ENCODE measurements at places on chromosomes 2 and 18. TPM values are rescaled to one million over a fixed set of nuclear protein-coding genes. Genes with fewer than 3 reads are reported as not detected.

The KLHL41 gene
- 0.07 TPM for total RNA-seq

The C2orf66 gene
- total RNA-seq, result 0.33 TPM

The HOXD1 gene
- not detected for total RNA-seq

The RBM43 gene
- total RNA-seq, result 3.4 TPM

The ALKAL2 gene
- total RNA-seq, result 0.28 TPM

The POTEI gene
- total RNA-seq, result not detected

The BMP10 gene
- total RNA-seq, result not detected

The SERPINB3 gene
- not detected for total RNA-seq

The C2orf80 gene
- not detected for total RNA-seq

The COPS9 gene
- 132 TPM for total RNA-seq

DNA sequence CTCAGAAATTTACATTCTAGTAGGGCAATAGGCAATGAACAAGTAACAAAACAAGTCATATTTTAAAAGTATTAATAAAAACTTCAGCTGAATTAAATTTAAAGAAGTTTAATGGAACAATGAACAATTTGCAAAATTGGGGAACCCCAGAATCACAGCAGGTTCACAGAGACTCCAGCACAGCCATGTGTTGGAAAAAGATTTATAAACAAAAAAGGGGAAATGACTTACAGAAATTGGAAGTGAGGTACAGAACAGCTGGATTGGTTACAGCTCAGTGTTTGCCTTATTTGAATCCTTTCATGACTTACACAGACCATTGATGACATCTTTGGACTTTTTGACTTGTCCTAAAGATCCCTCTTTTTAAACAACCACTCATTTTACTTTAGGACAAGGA is 179.9 kb upstream of the SCN7A start:
- H3K4me3 ChIP-seq, result no peak overlapping the region
- no peak overlapping the region for H3K27ac ChIP-seq
- DNase-seq, result no peak
- no peaks in the 10 kb centered on the region for H3K27me3 ChIP-seq

DNA sequence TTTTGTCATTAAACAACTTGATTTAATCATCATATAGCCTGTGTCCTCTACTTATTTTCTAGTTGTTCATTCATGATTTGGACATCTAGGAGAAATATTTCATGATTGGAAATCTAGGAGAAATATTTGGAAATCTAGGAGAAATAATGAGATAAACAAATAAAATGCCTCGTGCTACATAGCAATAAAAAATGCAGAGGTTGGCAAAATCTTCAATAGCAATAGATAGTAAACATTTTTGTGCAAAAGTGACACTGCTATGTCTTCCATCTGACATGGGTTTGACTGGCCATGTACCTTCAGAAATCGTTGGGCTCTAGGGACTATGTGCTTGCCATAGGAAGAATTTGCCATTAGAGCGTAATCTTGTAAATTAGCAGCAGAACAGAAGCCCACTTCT is 1304.5 kb upstream of the ZEB2 start:
- no peaks in the 10 kb centered on the region for H3K4me1 ChIP-seq
- no peaks in the 10 kb centered on the region for H3K36me3 ChIP-seq
- no peak for DNase-seq
- H3K27ac ChIP-seq, result no peak overlapping the region

DNA sequence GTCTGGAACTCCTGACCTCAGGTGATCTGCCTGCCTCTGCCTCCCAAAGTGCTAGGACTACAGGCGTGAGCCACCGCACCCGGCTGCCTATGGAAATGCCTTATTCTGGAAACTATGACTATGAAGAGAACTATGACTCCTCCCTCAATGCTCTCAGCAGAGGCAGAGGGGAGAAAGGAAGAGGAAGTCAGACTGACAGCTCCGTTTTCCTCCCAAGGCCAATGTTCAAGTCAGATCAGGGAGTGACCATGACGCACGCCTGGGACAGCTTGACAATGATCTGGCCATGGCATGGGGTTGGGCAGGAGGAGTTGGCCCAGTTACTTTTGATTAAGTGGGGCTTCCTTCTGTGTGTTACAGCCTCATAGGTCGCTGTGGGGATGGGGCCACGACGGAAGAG is 44.3 kb upstream of the MRPL33 start:
- peak overlapping the region; percentile 31 for H3K27ac ChIP-seq
- no peak for DNase-seq
- no peak overlapping the region for H3K4me3 ChIP-seq
- peaks cover 18% of the 10 kb centered on the region for H3K4me1 ChIP-seq

DNA sequence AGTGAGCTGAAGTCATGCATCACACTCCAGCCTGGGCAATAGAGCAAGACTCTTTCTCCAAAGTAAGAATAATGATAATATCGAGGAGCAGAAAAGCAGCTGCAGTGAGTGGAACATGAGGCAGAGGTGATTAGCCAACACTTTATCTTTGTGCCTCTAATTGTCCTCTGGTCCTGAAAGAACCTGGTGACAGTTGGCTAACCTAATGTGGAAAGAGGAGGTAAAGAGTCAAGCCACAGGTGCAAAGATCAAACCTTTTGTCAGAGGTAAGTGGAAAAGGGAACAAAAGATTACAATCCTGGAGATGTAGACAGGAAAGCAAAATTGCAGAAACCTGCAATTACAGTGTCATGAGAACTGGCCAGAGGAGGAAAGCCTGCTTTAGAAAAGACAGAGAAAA is 53.5 kb upstream of the LCLAT1 start:
- no peaks in the 10 kb centered on the region for H3K36me3 ChIP-seq
- no peak for DNase-seq
- peaks cover 12% of the 10 kb centered on the region for H3K27me3 ChIP-seq

DNA sequence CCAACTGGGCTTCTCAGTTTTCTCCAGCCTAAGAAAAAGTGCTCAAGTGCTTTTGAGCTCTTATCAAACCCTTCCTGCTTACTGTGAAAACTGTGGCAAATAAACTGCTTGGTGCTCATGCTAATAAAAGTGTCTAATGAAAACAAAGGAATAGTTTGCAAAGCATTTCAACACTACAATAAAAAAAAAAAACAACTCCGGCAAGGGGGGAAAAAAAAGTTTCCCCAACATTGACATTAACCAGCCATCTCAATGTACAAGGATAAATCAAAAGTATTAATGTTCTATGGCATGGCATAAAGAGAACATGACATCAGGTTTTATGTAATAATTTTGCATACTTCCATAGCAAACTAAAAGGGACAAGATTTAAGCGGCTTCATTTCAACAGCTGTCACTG is 14.7 kb upstream of the STPG4 start:
- H3K4me3 ChIP-seq, result no peak overlapping the region
- H3K4me1 ChIP-seq, result peaks cover 53% of the 10 kb centered on the region
- peaks cover 46% of the 10 kb centered on the region for H3K36me3 ChIP-seq
- H3K27me3 ChIP-seq, result no peaks in the 10 kb centered on the region
- no peak for DNase-seq

- H3K4me3 ChIP-seq, result no peak overlapping the region
- DNase-seq, result no peak
- H3K4me1 ChIP-seq, result peaks cover 19% of the 10 kb centered on the region
Measured at GRCh38 chr2:135151615-135152014, 99.5 kb downstream of the RAB3GAP1 start.

GRCh38 chr2:159521272-159521671 is 95.1 kb downstream of the BAZ2B start:
- DNase-seq, result no peak
- H3K27me3 ChIP-seq, result peaks cover 2% of the 10 kb centered on the region
- H3K4me3 ChIP-seq, result no peak overlapping the region
- no peak overlapping the region for H3K27ac ChIP-seq

DNA sequence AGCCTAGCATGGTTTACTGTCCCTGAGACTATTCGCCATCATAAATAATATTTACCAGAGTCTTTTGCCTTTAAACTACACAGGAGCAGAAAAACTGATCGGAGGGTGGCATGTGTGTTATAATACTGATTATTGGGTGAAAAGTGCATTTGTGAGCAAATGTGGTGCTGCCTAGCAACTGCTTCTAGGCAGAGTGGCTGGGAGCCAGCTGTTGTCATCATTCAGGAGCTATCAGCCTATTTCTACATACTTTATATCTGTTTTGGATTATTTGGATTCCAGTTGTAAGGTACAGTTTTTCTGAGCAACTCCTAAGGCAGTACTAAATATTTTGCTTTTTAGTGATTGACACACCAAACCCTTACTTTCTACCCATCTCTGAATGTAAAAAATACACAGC is 75.0 kb upstream of the MSTN start:
- H3K4me1 ChIP-seq, result no peaks in the 10 kb centered on the region
- H3K27ac ChIP-seq, result no peak overlapping the region
- H3K36me3 ChIP-seq, result no peaks in the 10 kb centered on the region

- peak within 1 kb of the TSS; percentile 31 for H3K27ac ChIP-seq
- H3K36me3 ChIP-seq, result no peaks in the 10 kb centered on the region
- peak; percentile 77 for DNase-seq
- peak within 1 kb of the TSS; percentile 74 for H3K4me3 ChIP-seq
- peaks cover 24% of the 10 kb centered on the region for H3K27me3 ChIP-seq
Measured at GRCh38 chr2:108988796-108989713, at the start of gene EDAR. Gene EDAR (minus strand): TSS chr2:108989220. CDS start chr2:108931014, 58,206 bp downstream.

DNA sequence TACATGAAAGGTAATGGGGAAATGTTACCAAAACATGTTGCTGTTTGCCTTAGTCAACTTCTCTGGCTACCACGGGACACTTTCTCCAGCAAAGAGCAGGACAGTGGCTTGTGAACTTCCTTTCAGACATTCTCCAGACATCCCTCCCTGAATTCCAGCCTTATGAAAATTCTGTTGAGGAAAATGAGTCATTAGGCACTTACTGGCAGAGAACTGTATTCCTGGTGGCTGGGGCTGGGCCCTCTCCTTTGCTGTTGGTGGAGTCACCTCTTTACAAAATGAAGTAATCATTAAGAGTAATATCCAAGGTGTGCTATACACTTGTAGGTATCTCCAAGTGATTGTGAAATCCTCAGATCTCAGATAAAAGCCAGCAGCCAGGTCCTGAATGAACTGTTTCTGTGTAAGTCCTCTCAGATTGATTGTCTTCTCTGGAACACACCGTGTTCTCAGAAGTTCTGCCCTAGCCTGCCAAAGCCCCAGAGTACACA is 1.3 kb upstream of the FAP start:
- H3K4me3 ChIP-seq, result no peak overlapping the region
- DNase-seq, result no peak
- H3K4me1 ChIP-seq, result no peaks in the 10 kb centered on the region
- no peaks in the 10 kb centered on the region for H3K36me3 ChIP-seq

- H3K27me3 ChIP-seq, result no peaks in the 10 kb centered on the region
- no peak overlapping the region for H3K27ac ChIP-seq
- H3K4me1 ChIP-seq, result no peaks in the 10 kb centered on the region
- H3K4me3 ChIP-seq, result no peak overlapping the region
- no peak for DNase-seq
- H3K36me3 ChIP-seq, result peaks cover 50% of the 10 kb centered on the region
Measured at GRCh38 chr2:169808221-169808620, 9.6 kb downstream of the SSB start.

- no peak overlapping the region for H3K27ac ChIP-seq
- DNase-seq, result no peak
- peaks cover 19% of the 10 kb centered on the region for H3K4me1 ChIP-seq
- no peaks in the 10 kb centered on the region for H3K27me3 ChIP-seq
Measured at GRCh38 chr2:73103018-73103542, 9.7 kb downstream of the RAB11FIP5 start.

DNA sequence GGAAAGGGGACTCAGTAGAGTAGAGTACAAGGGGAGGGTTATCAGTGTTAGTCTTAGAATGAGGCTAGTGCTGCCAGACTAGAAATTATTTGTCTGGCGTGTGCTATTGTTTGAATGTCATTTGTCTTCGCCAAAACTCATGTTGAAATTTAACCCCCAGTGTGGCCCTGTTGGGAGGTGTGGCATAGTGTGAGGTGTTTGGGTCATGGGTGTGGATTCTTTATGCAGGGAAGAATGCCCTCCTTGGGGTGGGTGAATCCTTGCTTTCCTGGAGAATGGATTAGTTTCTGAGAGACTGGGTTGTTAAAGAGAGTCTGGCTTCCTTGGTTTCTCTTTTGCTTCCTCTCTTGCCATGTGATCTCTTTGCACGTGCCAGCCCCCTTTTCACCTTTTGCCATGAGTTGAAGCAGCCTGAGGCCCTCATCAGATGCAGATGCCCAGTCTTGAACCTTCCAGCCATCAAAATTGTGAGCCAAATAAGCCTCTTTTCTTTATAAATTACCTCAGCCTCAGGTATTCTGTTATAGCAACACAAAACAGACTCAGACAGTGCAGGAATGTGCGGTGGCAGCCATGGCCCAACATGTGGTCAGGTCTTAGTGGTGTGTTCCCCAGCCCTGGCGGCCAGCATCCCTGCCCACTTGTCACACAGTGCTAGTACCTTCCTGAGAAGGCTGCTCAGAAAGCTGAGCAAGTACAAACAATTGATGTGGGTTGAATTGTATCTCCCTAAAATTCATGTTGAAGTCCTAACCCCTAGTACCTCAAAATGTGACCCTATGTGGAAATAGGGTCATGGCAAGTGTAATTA is 48.4 kb upstream of the NAB1 start:
- H3K27ac ChIP-seq, result no peak overlapping the region
- H3K27me3 ChIP-seq, result peaks cover 2% of the 10 kb centered on the region
- peaks cover 14% of the 10 kb centered on the region for H3K4me1 ChIP-seq
- H3K36me3 ChIP-seq, result no peaks in the 10 kb centered on the region

DNA sequence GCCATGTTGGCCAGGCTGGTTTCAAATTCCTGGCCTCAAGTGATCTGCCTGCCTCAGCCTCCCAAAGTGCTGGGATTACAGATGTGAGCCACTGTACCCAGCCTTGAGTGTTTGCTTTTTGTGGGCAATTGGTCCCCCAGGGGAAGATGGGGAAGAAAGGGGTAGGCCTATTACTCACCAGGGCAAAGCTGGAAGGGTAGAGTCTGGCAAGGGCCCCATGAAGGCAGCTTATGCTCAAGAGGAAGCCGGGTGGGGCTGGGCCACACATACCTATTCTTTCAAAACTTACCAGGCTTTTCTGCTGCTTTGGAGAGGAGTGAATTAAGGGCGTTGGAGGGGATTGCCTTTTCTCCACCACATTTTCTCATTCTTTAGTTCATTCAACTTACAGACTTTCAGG is 24.5 kb upstream of the CD28 start:
- no peaks in the 10 kb centered on the region for H3K27me3 ChIP-seq
- no peak overlapping the region for H3K27ac ChIP-seq
- H3K4me1 ChIP-seq, result peaks cover 40% of the 10 kb centered on the region
- H3K4me3 ChIP-seq, result no peak overlapping the region
- DNase-seq, result peak; percentile 63

DNA sequence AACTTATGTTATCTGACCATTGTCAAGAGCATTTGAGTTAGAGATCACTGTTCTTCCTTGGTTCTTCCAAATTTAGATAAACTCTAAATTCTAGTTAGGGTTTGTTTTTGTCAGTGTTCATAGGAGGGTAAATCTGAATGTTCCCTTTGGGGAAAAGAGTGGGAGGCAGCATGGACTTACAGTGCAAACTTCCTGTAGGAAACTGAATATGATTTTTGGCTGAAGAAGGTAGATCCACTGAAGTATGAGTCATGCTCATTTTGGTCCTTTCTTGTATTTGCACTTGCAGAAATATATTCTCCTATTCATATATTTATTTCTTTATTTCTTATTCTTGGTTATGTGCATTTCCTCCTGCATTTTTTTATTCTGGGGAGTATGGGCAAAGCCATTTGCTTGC is 27.3 kb downstream of the CCDC85A start:
- H3K36me3 ChIP-seq, result no peaks in the 10 kb centered on the region
- H3K4me1 ChIP-seq, result no peaks in the 10 kb centered on the region
- DNase-seq, result no peak

Data from activated CD4-positive, alpha-beta T cell treated with anti-CD3 and anti-CD28 coated beads, Interleukin-2, amount 10 ng/mL, durations not matched to agents 24 days and 14 days (primary cell).